ENCODE measurements at places on chromosomes 3 and 15.

DNA sequence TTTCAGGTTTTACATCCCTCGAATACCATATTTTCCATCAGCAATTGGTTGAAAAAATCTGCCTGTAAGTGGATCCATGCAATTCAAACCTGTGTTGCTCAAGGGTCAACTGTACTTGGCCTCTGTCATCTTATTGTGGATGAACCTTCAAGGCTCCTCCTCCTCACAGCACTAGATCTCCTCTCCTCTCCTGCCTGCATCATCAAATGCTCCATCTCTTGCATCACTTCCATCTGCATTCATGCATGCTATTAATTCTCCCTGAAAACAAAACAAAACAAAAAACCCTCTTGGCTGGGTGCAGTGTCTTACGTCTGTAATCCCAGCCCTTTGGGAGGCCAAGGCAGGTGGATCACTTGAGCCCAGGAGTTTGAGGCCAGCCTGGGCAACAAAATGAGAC, 10.1 kb downstream of the BCL2L10 start:
- no peak for DNase-seq

GRCh38 chr3:183907176-183907575, 22.5 kb upstream of the PARL start:
- no peak for DNase-seq

GRCh38 chr3:49005998-49006397, 1.2 kb upstream of the WDR6 start:
- no peak for DNase-seq

DNA sequence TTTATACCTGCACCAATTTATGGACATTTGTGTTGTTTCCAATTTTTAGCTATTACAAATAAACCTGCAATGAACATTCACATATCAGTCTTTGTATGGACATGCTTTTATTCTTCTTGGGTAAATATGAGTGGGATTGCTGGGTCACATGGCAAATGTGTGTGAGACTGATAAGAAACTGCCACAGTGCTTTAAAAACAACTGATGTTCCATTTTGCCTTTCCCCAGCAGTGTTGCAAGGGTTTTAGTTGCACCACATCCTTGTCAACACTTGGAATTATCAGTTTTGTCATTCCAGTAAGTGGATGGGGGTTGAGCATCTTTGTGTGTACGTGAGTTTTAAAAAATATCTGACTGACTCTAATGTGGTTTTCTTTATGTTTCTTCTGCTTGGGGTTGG, 191.2 kb downstream of the PLCL2 start:
- no peak for DNase-seq

GRCh38 chr3:49134471-49135265, 1.8 kb upstream of the LAMB2 start:
- no peak for DNase-seq

DNA sequence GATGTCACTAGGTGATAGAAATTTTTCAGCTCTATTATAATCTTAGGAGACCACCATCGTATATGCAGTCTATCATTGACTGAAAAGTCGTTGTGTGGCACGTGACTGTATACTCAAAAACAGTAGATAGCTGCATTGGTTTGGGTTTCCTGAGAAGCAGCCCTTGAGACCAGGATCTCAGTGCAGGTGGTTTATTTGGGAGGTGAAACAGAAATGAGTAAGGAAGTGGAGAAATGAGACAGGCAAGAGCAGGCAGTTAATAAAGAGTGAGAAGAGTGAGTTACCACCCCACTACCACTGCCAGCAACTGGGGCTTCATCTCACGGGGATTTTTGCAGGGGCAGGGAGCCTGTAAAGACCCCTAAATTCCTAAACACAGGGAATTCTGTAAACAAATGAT, 221.0 kb downstream of the SHQ1 start:
- no peak for DNase-seq

DNA sequence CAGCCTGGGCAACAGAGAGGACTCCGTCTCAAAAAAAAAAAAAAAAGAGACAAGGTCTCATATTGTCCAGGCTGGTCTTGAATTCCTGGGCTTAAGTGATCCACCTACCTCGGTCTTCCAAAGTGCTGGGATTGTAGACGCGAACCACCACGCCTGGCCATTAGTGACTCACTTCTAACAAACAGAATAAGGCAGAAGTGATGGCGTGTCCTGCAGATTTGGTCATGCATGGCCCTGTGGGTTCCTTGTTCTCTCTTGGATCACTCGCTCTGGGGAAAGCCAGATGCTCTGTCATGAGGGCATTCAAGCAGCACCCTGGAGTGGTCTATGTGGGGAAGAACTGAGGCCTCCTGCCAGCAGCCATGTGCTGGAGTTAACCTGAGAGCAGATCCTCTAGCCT, 27.4 kb upstream of the TJP1 start:
- DNase-seq = no peak

DNA sequence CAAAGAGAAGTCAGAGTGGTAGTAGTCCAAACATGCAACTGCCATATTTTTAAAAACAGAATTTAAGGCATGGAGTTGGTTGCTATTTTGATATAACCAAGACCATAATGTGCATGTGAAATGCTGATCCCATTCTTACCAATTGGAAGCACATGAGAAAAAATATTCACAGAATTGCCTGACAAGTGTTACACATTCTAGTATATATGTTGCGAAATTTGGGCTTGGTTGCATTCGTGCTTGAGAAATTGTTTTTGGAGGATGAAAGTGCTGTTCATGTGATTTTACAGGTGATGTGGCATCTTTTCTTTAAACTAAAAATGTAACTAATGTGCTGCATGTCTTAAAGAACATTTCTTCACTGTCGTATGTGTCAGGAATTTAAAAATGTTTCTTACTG, 199.7 kb downstream of the CHL1 start:
- no peak for DNase-seq

- DNase-seq = no peak
Measured at GRCh38 chr3:100546020-100546744, 53.8 kb downstream of the TMEM45A start.

- peak; percentile 49 for DNase-seq
Measured at GRCh38 chr3:159499031-159499793, 489.4 kb upstream of the IL12A start.

DNA sequence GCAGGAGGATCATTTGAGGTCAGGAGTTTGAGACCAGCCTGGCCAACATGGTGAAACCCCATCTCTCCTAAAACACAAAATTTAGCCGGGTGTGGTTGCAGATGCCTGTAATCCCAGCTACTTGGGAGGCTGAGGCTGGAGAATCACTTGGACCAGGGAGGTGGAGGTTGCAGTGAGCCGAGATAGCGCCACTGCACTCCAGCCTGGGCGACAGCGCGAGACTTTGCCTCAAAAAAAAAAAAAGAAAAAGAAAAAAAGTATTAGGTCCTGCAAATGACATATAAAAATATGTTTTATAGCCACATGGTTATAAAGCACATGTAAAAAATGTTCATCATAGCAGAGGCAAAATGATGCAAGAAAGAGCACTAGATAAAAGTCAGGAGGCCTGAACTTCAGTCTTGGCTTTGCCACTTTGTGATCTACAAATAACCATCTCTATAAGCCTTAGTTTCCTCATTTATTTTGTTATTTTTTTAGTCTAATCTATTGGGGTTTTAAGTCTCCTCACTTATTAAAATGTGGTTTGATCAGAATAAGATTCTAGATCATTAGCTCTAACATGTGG, 4.9 kb downstream of the SLC12A6 start:
- no peak for DNase-seq

DNA sequence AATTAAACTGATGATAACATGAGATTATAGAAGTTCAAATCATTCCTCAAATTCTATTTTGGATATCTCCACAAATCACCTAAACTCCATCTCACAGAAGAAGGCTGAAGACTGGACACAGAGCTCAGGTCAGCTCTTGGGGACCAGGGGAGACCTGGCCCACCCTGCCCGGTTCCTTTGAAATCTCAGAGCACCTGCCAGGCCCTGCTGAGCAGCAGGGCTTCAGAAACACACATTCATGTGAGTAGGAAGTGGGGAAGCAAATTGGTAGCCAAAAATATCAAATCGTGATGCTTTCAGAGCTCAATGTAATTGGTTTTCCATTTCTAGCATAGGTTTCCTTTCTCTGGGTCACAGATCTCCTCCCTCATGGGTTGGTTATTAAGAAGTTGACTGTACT, 76.2 kb downstream of the OCA2 start:
- DNase-seq = no peak

GRCh38 chr3:185250247-185250646, 3.6 kb downstream of the EHHADH start:
- no peak for DNase-seq

GRCh38 chr15:78167227-78167888, 18.2 kb downstream of the IDH3A start:
- DNase-seq = no peak

GRCh38 chr3:38579551-38580449, 69.7 kb downstream of the SCN5A start:
- DNase-seq = no peak

DNA sequence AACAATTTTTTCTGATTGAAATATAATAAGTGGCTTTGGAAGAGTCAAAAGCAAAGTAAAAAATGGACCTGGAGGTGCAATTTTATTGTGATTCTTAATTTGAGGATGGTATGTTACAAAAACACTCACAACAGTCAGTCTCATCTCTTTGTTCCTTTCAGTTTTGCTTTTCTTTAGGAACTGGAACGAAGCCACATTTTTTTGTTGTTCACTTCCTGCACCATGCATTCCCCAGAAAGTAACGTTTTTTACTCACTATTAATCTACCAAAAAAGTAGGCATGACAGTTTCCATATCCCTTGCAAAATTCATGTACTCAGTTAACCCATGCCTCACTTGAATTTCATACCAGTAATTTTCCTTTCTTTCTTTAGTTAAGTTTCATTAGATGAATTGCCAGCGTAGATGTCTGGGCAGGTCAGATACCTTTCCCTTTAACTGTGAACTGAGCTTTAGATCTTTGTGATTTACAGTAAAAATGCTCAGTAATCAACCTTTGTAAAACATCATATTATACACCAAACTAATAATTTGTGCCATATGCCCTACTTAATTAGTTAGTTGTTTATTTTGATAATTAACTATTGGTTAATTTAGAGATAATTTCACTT, 384.3 kb downstream of the ROBO1 start:
- DNase-seq = no peak

DNA sequence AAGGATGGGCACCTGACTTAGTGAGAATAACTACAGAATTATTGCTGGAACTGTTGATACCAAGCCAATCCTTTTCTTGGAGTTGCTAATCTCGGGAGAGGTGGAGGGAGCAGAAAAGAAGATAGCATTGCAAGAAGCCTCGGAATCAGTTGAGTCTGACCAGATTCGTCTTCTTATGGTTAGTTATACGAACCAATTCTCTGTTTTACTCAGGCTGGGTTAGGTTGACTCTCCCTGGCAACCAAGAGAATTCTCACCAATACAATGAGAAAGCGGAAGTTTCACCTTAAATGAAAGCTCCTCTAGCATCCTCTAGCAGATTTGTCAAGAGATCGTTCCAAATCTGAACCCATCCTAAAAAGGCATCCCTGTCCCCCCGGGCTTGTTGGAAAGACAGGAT, 43.5 kb upstream of the UBE2E1 start:
- no peak for DNase-seq

DNA sequence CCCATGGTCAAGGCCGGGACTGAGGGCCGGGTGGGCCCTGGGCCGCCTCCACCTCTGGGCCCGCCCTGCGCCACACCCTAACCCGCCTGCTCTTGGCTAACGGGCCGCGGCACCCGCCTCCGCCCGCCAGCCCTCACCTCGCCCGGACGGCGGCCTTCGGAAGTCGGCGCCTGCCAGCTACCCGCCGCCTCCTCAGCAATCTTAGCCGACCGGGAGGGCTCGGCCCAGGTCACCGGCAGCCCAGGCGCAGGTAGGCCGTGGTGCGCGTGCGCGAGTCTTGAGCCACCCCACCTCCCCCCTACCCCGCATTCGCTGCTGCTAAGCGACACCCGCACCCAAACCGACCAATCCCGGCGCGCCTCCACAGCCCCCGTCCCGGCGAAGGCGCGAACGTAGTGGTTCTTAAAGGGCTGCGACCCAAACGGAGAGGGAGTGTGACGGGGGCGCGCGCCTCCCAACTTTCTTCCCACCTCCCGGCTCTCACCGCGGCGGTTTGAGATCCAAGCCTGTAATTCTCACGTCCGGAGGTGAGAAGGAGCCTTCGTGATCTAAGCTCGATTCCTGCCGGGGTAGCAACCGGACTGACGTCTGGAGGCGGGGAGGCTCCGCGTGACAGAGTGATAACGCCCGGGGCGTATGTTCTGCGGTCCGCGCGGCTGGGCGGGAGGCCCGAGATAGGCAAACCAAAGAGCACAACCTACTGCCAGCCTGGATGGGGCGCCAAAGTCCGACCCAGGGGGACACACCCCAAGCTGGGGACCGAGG, at the start of gene SEC22C:
Gene SEC22C (minus strand): TSS at position 259 of the 765 bp plus-strand sequence. CDS start 12,921 bp downstream, outside the sequence.
- peak; percentile 99 for DNase-seq

DNA sequence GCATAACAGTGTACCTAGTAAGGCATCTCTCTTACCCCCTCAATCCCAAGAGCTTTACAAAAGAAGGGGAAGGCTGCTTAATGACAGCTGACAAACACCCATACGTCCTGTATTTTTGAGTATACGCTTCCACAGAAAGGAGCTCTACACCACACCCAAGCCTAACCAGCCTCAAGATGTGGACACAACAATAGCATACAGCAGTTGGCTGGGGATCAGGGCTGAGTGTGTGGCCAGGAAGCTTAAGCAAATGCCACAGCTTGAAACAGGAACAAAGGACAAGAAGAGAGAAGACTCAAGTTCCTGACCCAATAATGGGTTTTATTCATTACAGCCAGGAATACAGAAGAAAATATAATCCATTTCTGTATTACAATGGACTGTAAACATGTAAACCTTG, 6.9 kb downstream of the HEXA start:
- no peak for DNase-seq

- no peak for DNase-seq
Measured at GRCh38 chr15:25268166-25268565, 170.7 kb downstream of the UBE3A start.

GRCh38 chr3:23949784-23950183, 4.7 kb downstream of the NR1D2 start:
- DNase-seq = no peak

- no peak for DNase-seq
Measured at GRCh38 chr3:106440672-106441071, 571.9 kb upstream of the CBLB start.

- no peak for DNase-seq
Measured at GRCh38 chr3:139157161-139157932, 112.7 kb upstream of the PRR23C start.

DNA sequence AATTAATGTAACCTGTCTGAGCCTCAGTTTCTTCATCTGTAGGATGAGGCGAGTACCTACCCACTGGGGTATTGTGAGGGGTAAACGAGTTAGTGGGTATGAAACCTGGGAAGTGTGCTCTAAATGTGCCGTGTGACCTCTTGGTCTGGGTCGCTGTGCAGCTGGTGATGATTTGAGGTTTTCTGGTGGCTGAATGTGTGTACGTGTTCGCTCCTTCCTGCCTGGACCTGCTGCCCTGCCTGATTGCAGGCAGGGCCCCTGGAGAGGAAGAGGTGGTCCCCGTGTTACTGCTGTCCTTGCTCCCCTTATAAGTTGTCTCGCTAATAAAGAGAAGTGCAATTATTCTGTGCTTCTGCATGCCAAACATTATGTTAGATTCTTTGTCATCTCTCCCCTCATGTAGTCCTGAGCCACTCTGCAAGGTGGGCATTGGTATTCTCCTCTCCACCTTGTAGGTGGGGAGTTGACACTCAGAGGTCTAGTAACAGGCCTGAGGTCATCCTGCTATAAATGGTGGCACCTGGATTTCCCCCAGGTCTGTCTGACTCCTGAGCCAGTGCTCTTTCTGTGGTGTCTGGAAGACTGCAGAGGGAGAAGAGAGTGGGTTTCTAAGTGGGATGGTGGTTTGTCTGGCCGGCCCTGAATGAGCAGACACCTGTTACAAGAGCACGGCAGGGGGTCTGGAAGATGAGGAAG, 15.7 kb downstream of the PDIA5 start:
- no peak for DNase-seq

Measured in RWPE1 (cell line).